ENCODE measurements at places on chromosomes 12 and 14. TPM values are rescaled to one million over a fixed set of nuclear protein-coding genes. Genes with fewer than 3 reads are reported as not detected.

FZD10 gene
- total RNA-seq: not detected

DNA sequence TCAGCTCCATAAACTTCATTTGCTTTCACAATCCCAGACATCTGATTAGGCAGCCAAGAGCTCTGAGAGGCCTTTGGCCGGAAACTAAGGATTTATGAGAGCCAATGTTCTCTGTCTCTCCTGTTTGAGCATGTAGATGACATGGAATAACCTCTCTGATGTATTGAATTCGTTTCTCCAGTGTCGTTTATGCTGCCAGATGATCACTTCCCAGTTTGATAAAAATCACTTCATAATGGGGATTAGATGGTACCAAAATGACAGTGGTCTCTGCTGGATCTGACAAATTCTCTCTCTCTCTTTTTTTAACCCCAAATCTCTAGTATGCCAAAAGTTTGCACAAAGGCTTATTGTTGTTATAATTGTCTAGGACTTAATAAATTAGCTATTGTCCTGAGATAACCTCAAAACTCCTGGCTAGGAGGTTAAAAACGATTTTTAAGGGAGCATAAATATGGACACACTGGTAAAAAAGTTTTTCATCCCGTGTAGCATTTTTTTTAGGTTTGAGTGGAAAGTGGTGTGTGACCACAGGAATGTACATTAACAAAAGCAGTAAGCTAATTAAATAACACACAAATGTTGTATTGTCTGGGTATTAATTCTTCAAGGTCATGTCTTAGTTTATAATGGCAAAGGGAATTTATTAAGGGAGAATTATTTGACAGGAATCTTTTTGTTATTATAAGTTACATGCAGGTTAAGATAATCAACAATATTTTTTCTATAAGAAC is 82.6 kb upstream of the USP44 start:
- no peaks in the 10 kb centered on the region for H3K36me3 ChIP-seq
- no peak for DNase-seq
- H3K4me3 ChIP-seq: no peak overlapping the region
- no peak overlapping the region for H3K27ac ChIP-seq

- H3K27me3 ChIP-seq: peaks cover 2% of the 10 kb centered on the region
- no peaks in the 10 kb centered on the region for H3K4me1 ChIP-seq
- no peaks in the 10 kb centered on the region for H3K36me3 ChIP-seq
- H3K27ac ChIP-seq: no peak overlapping the region
- DNase-seq: no peak
These were observed 101.5 kb downstream of the KICS2 start for GRCh38 chr12:64120568-64120967.

- no peaks in the 10 kb centered on the region for H3K36me3 ChIP-seq
- H3K27ac ChIP-seq: no peak overlapping the region
- no peak overlapping the region for H3K4me3 ChIP-seq
- peaks cover 3% of the 10 kb centered on the region for H3K4me1 ChIP-seq
- DNase-seq: no peak
- H3K27me3 ChIP-seq: no peaks in the 10 kb centered on the region
These were observed 127.3 kb upstream of the PWP1 start for GRCh38 chr12:107558141-107558815.

HHIPL1 gene
- not detected for total RNA-seq

EPYC gene
- not detected for total RNA-seq
